ENCODE measurements at places on chromosomes 12 and 14.

DNA sequence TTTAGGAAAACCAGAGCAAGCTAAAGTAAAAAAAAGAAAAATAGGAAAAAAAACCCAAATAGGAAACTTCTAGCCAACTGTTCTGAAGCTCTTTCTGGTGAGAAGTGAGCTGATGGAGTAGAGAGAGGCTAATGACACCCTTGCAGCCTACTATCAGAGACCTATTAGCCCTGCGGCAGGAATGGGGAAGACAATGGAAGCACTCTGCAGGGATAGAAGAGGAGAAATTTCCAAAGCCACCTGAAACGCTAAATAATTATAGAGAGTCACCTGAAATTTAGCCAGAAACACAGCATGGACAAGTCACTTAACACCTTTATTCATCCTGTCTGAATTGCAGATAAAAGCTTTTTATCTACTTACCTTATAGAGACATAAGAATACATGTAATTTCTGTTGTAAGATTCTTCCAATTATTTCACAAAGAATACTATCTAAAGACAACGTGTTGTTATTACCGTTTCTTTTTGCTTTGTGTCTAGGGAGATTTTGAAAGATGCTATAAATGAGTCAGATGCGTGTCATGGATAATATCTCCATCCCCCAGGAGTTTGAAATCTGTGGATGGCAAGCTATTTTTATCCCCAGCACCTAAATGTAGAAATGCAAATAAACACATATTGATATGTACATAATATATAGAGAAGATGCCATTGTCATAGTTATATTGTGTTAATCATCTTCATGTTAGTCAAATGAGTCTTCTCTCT is 138.6 kb downstream of the TPH2 start:
- DNase-seq: no peak

- no peak for DNase-seq
Observed at GRCh38 chr12:49462083-49462744, 76.6 kb upstream of the KCNH3 start.

- DNase-seq: no peak
Observed at GRCh38 chr12:67202678-67203012, 66.5 kb upstream of the CAND1 start.

DNA sequence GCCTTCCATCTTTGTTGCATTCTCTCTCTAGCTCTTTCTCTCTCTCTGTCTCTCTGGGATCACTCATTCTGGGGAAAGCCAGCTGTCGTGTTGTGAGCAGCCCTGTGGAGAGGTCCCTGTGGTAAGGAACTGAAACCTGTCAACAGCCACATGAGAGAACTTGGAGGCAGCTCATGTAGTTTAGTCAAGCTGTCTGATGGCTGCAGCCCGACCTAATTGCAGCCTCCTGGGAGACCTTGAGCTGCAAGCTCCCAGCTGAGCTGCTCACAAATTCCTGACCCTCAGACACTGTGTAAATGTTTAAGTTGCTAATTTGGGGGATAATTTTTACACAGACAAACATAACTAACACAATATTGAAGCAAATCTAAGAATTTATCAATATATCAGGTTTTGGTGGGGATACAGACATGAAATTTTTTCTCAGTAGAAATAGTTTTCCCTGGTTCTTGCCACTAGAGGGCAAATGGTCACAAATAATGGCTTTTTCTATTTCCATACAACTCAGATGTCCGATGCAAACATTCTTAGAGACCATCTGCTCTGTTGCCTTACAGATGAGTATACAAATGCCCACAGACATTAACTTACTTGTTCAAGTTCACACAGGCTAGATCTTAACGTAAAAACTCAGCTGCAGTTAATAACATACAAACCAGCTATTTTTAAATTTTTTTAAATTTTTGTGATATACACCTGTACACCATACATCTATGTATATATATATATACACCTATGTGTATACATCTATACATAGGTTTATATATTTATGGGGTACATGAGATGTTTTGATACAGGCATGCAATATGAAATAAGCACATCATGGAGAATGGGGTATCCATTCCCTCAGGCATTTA is 15.5 kb upstream of the KRR1 start:
- DNase-seq: no peak

- no peak for DNase-seq
Observed at GRCh38 chr12:25583545-25583944, 30.5 kb upstream of the LMNTD1 start.

- DNase-seq: no peak
Observed at GRCh38 chr14:93944348-93945069, 17.4 kb downstream of the FAM181A start.

- DNase-seq: no peak
Observed at GRCh38 chr14:66444271-66444927, 41.8 kb upstream of the CCDC196 start.

DNA sequence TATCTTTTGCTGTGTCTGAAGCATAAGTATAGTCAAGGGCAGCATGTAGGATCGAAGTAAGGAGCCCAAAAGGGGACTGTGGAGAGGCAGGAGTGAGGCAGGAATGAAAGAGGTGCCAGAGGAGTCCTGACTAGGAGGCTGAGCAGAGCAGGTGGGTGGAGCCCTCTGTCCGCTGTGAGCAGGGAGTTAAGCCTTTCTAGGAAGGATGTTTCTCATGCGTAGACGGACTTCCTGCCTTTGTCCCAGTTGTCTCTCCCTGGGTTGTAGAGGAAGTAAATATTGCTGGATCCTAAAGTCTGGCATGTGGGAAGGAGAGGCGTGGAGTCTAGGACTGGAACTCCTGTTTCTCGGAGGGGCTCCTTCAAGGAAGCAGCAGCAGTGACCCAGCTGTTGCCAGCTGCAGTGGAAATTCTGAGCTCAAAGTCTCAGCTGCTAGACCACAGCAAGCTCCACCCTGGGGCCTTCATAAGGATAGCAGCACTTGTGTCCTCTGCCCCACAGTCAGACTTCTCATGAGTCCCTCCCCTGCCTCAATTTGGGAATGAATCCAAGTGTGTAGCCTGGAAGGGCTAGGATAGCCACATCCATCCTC is 44.0 kb downstream of the RBMS2 start:
- peak; percentile 18 for DNase-seq

DNA sequence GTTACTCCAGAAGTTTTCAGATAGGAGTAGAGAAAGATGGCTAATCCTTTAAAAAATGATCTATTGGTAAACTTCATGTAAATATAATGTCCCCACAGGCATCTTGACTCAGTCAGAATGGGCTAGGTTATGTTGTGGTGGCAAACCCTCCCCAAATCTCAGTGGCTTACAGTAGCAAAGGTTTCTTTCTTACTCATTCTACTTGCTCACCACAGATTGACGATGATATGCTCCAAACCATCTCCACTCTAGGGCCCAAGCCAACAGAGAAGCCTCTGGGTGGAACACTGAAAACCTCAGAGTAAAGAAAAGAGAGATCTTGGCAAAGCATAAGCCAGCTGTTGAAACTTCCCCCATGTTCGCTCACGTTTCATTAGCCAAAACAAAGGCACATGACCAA is 146.4 kb downstream of the EMP1 start:
- no peak for DNase-seq

GRCh38 chr12:110042264-110042663 is 6.1 kb downstream of the C12orf76 start:
- DNase-seq: no peak

DNA sequence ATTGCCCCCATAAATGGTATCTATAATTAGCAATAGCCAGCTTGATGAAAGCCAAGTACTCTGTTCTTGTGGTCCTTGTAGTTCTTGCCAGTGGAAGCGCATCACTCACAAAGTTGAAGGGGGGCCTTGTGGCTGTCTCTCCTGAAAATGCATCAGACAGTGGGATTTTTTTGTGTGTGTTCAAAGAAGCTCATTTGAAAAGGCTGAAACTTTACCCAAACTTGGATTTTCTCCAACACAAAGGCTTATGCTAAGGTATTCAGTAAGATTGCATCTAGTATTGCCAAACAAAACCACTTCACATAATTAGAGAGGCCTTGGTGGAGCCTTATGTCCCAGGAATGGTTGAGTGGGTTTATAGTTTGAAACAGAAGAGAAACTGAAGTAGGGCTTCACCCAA is 216.7 kb upstream of the TMTC1 start:
- no peak for DNase-seq

- DNase-seq: no peak
Observed at GRCh38 chr12:48366131-48366530, 15.4 kb upstream of the ZNF641 start.

GRCh38 chr12:13538136-13538535 is 341.6 kb downstream of the EMP1 start:
- no peak for DNase-seq

DNA sequence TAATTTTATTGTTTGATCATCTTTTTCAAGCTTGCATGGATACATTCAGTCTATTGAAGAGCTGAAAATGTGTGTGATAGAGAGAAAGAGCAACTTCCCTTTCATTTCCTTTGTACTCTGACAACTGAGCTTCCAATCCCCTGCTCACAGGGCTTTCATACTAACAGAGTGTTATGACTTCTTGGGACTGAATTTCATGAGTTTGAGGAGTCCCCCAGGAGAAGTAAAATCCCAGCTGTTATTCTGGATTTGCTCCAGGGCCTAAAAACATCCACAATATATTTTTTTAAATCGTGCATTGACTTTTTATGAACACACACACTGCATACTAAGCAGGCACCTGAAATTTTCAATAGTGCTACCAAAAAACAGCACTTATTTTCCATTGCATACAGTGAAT is 195.8 kb upstream of the CAND1 start:
- DNase-seq: no peak

- no peak for DNase-seq
Observed at GRCh38 chr12:75781532-75782046, 250.0 kb downstream of the PHLDA1 start.

DNA sequence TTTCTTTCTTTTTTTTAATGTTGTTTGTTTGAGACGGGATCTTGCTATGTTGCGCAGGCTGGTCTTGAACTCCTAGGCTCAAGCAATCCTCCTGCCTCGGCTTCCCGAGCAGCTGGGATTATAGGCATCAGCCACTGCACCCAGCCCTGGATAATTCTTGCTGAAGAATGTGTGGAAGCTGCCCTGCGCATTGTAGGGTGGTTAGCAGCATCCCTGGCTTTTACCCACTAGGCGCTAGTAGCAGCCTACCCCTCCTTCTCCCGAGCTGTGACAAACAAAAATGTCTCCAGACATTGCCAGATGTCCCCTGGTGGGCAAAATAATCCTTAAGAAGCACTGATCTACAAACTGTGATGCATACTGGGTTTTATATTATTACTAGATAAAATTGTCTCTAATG is 6.6 kb downstream of the DCAF4 start:
- DNase-seq: no peak

DNA sequence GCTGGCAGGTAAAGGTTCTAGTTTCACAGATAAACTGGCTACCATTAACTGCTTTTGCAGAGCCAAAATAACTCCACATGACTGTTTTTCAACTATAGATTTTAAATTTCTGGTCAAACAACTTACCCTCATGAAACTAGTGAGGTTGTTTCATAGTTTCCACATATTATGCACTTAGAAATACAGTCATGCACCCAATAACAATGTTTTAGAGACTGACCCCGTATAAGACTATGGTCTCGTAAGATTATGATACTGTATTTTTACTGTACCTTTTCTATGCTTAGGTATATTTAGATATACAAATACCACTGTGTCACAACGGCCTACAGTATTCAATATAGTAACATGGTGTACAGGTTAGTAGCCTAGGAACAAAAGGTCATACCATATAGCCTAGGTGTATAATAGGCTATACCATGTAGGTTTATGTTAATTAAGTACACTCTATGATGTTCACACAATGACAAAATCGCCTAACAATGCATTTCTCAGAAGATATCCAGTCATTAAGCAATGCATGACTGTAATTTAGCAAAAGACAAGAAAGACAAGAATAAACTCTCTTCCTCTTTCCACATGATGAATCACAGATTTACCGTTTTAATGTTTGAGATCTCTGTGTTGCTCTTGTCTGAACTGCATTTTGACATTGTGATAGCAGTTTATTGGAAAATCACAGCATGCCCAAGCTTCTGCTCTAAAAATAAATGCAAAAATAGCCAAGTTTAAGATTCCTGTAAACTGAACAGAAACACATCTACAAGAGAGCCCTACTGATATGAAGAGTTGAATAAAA is 17.1 kb downstream of the DICER1 start:
- no peak for DNase-seq

DNA sequence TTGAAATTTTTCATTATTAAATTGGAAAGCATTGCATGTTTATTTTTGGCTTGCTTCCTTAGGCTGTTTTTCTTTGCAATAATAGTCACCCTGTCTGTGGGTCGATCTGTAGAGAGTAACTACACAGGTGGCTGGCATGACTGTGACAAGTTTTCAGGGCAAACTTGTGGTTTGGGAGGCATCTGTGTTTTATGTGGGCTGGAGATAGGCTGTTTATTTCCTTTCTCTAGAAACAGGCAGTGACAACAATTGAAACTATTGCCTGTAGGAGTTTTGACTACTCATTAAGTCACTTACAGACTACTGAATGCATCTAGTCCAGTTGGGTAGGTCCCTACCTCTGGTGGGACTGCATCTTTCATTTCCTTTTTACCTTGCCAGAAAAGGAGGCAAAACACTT is 155.6 kb downstream of the DYRK2 start:
- peak; percentile 20 for DNase-seq

DNA sequence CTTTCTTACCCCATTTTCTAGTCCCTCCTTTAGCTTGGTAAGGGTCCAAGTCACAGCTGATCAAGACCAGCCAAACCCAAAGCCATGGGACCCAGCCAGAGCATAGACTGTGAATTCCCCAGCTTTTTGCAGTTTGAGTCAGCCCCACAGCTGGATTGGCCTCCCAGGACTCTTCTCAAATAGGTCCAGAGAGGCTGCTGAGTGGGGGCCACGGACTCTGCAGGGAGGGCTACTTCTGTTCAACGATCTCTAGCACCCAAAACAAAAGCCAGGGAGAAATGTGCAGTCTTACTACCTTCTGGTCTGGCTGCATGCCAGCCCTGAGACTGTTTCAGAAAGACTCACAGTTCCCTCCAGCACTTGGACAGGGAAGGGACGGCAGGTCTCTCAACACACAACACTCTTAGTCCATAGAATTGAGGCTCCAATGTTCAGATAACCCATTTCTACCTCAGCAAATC is 1.6 kb downstream of the VDR start:
- no peak for DNase-seq

GRCh38 chr14:104749111-104749649 is 3.8 kb upstream of the SIVA1 start:
- DNase-seq: no peak

DNA sequence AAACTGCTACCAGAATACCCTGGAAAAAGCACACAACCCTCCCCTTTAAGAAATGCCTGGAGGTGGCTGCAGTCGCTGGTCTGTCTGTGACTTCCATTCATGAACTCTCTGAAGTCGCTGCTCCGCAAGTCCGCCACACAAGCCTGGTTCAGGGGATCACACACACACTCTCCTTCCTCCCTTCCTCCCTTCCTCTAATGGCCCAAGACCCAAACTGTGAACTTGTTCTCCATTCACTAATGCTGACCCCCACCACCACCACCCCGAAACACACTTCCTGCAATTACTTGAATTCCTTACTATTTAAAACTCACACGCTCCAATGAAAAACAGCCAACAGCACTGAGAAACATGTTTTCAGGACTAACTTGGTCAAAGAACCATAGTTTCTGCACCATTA is 1.0 kb upstream of the LMO3 start:
- DNase-seq: no peak

Data from activated CD4-positive, alpha-beta T cell treated with anti-CD3 and anti-CD28 coated beads, Interleukin-2, amount 50 U/mL, for 1 hour (primary cell).